Ammon's horn (tissue), 1 donor: ENCODE measurements at places on chromosomes 6 and 20.

- no peak for DNase-seq
Measured at GRCh38 chr6:37802810-37803209, 16.7 kb upstream of the ZFAND3 start.

DNA sequence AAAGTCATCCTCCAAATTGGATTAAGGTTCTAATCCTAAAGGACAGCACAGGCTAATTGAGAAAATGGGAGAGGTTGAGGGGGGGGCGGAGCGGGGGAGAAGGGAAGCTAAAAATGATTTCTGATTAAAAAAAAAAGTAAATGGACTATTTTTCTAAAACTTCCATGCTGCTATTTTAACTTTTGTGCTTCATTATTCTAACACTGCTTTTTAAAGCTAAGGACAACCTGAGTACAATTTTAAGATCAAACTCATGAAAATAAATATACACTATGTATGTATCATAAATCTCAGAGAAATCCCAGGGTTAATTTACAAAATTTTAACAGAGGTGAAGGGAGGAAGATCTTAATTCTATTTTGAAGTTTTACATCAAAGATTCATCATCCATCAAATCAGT is 4.4 kb downstream of the MAN1A1 start:
- DNase-seq = no peak

- DNase-seq = no peak
Measured at GRCh38 chr20:17714597-17714996, 14.8 kb downstream of the BANF2 start.

DNA sequence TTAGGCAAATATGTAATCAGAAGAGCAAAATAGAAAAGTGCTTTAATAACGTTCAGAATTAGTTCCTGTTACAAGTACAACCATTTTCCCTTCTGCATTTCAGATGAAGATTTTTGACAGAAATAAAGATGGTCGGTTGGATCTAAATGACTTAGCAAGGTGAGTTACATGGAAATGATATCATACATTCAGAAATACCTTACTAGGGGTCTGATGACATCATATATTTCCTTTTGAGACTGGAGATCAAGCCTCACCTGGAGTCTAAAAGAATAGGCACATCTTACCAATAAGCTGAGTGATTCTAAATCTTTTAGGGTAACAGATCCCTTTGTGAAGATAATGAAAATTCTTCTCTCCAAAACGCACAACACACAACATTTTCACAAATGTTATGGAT is 29.8 kb downstream of the SCGN start:
- no peak for DNase-seq

DNA sequence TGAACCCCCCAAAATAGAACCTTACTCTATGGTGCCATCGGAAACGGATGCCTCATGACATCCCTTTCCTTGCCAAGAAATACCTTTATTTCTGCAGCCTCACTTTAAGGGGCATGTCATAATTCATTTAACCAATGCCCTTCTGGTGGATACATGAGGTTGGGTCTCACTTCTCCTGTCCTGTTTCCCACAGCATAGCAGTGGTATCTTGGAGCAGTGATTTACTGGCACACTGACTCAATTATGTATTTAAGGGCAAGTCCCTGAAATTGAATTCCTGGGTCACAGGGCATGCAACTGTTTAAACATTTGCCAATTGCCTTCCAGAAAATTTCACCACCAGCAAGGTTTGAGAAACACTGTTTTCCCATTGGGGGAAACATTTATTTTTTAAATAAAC is 639 bp upstream of the LBP start:
- no peak for DNase-seq

GRCh38 chr6:105748737-105749161 is 337.4 kb upstream of the PRDM1 start:
- DNase-seq = peak; percentile 4
